ENCODE measurements at places on chromosomes 16 and 17. TPM values are rescaled to one million over a fixed set of nuclear protein-coding genes. Genes with fewer than 3 reads are reported as not detected.

DNA sequence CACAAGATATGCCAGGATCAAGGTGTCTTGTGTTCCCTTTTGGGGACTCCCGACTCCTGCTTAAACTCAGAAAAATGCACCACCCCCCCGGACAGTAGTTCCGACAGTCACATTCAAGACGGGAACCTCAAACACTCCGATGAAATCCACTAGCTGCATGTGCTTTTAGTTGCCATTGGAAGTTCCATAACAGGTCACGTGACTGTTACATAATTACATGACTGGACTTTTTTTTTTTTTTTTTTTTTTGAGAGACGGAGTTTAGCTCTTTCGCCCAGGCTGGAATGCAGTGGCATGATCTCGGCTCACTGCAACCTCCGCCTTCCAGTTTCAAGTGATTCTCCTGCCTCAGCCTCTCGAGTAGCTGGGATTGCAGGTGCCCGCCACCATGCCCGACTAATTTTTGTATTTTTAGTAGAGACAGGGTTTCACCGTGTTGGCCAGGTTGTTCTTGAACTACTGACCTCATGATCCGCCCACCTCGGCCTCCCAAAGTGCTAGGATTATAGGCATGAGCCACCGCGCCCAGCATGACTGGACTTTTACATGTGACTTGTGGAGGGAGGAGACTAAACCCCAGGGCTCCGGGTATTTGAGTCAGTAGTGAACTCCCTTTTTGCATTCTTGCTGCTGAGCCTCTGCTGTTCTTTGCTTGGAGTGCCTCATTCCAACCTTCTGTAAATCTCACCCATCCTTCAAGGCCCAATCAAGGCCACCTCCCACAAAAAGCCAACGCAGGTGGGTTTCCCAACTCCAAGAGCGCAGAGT, 1.6 kb downstream of the SIRT7 start:
- no peaks in the 10 kb centered on the region for H3K27me3 ChIP-seq
- H3K36me3 ChIP-seq: peaks cover 70% of the 10 kb centered on the region
- H3K27ac ChIP-seq: peak overlapping the region; percentile 12

Gene STXBP4
- 65.3 TPM for total RNA-seq

Gene CETP
- 2.9 TPM for total RNA-seq

Gene PRR35
- total RNA-seq: not detected

DNA sequence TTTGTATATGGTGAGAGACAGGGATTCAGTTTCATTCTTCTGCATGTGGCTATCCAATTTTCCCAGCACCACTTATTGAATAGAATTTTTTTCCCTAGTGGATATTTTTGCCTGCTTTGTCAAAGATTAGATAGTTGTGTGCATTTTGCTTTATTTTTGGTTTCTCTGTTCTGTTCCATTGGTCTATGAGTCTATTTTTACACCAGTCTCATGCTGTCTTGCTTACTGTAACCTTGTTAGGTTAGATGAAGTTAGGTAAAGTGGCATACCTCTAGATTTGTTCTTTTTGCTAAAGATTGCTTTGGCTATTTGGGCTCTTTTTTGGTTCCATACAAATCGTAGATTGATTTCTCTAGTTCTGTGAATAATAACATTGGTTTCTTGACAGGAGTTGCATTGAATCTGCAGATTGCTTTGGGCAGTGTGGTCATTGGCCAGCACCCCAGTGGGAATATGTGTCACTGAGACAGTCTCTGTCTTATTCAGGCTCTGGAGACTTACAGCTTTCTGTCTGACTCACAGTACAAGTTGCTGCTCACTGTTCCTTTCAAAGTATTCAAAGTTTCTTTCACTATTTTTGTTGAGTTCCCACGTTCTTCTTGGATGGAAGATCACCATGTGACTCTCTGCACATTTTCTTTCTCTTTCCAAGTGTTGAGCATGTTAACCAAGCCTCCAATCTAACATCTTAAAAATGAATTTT, 709.1 kb downstream of the CDH11 start:
- DNase-seq: no peak
- no peaks in the 10 kb centered on the region for H3K4me1 ChIP-seq
- no peaks in the 10 kb centered on the region for H3K27me3 ChIP-seq
- H3K36me3 ChIP-seq: no peaks in the 10 kb centered on the region
- H3K4me3 ChIP-seq: no peak overlapping the region

DNA sequence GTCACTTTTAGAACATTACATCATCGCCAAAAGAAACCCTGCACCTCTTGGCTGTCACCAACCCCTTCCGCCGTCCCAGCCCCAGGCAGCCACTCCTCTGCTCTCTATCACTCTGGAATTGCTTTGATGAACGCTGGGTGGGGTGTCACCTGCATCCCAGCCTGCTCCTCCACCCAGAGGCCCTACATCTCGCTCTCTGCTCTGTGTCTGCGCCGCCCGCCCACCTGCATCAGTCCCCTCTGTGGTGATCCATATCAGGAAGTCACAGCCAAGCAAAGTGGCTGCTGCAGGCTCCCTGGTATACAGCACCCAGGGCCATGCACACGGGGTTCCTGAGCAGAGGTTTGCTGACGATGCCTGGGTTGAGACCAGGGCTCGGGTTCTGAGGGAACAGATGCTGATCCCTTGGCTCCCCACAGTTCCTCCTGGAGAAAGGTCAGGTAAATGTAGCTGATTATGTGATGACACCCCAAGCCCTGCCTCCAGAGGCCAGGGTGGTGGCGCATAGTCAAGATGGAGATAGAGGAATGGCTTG, 30.8 kb downstream of the MPRIP start:
- H3K4me3 ChIP-seq: no peak overlapping the region
- peak overlapping the region; percentile 10 for H3K27ac ChIP-seq
- peaks cover 74% of the 10 kb centered on the region for H3K4me1 ChIP-seq
- H3K36me3 ChIP-seq: peaks cover 42% of the 10 kb centered on the region

DNA sequence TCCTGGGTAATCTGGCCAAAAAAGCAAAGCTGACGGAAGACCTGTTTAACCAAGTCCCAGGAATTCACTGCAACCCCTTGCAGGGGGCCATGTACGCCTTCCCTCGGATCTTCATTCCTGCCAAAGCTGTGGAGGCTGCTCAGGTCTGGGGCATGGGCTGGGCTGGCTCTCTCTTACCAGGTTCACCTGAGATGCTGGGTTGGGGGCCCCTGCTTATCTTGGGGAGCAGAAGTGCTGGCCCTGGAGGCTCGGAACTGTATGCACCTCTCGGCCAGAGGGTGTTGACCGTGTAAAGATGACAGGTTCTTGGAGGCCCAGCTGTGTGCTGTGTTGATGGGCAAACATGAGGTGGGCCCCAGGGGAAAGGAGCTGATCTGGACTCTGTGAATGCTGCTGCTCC, 40.2 kb downstream of the GPT2 start:
- H3K36me3 ChIP-seq: peaks cover 76% of the 10 kb centered on the region
- H3K4me3 ChIP-seq: no peak overlapping the region
- H3K27me3 ChIP-seq: no peaks in the 10 kb centered on the region
- DNase-seq: no peak
- no peak overlapping the region for H3K27ac ChIP-seq
- H3K4me1 ChIP-seq: peaks cover 37% of the 10 kb centered on the region

- H3K4me1 ChIP-seq: no peaks in the 10 kb centered on the region
- H3K36me3 ChIP-seq: peaks cover 98% of the 10 kb centered on the region
- no peak overlapping the region for H3K27ac ChIP-seq
- no peak overlapping the region for H3K4me3 ChIP-seq
- H3K27me3 ChIP-seq: no peaks in the 10 kb centered on the region
Measured at GRCh38 chr17:78806451-78806850, 24.4 kb upstream of the CYTH1 start.

DNA sequence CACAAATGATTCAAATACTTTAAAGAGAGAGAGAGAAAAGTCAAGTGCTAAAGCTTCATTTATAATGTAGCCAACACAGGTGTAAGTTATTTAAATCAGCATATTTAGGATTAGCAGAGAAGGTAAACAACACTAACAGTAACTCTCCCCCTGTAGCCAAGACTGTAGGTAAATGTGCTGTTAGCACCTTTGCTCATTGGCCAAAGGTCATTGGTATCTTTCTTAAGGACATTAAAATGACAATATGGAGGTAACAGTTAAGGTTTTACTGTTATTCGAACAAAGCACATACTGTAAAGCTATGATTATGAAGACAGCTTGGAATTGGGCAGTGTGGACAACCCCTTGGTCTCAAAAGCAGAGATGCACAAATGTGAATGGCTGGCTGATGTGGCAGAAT, 28.7 kb downstream of the LITAFD start:
- no peak overlapping the region for H3K27ac ChIP-seq
- DNase-seq: no peak
- H3K36me3 ChIP-seq: peaks cover 100% of the 10 kb centered on the region
- no peak overlapping the region for H3K4me3 ChIP-seq

DNA sequence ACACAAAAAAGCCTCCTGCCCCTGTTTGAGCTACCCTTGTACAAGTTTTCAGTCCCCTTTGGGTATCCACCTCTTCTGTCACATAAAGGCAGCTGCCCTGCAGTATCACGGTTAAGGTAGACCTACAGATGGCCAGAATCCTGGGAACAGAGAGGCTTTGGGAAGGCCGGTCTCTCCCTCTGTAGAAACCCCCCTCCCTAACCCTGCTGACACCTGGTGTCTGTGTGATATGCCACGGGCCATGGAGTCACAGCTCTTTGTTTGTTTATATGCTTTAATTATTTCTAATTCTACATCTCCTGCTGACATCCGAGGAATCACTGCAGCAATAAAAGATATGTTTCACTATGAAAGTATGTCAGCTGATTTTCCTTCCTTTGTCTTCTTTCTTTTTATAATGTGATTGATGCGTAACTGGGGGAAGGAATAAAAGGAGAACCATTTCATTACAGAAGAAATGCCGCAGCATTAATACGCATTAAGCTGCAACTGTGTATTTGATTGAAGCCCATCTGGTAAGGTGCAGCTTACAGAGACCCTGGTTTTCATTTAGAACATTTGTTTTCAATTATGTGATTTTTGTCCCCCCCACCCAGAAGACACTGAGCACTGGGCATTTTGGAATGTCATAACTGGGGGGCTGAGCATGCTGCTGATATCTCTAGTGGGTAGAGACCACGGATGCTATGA, 142.1 kb downstream of the SLC39A11 start:
- H3K36me3 ChIP-seq: peaks cover 15% of the 10 kb centered on the region
- no peak for DNase-seq
- H3K4me3 ChIP-seq: no peak overlapping the region

Gene HSD17B1
- total RNA-seq: 1.8 TPM

DNA sequence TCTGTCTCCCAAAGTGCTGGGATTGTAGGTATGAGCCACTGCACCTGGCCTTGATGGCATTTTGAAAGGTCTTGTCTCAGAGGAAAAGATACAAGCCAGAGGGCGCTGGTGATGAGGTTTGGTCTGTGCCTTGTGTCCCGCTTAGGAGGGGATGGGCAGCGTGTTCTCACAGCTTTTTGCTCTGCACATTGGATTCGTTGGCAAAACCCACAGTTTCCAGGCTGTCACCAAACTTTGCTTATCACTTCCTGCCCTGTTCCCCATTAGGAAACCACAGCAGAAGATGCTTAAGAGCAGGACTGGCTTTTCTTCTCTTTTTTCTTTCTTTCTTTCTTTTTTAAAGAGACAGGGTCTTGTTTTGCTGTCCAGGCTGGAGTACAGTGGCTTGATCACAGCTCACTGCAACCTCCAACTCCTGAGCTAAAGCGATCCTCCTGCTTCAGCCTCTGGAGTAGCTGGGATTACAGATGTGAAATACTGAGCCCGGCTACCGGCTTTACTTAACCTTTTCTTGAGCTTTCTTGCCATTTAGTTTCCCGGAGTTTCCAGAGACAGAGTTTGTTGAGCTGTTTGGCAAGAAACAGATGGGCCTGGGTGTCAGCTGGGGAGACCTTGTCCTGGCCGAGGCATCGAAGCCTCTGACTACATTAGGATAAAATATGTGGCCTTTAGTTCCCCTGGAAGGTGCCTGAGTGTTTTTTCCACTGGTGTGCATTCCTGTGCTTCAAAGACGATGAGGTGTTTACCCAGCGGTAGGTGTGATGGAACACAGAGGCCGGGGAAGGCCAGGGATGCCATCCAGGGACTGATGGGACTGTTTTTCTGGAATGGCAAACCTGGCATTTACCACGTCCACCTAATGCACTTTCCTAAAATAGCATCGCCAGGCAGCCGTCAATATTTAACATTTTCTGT, 112.9 kb downstream of the ABCC1 start:
- no peaks in the 10 kb centered on the region for H3K27me3 ChIP-seq
- peaks cover 89% of the 10 kb centered on the region for H3K36me3 ChIP-seq
- no peaks in the 10 kb centered on the region for H3K4me1 ChIP-seq
- peak overlapping the region; percentile 59 for H3K27ac ChIP-seq

Gene RAB11FIP4
- total RNA-seq: 121 TPM

DNA sequence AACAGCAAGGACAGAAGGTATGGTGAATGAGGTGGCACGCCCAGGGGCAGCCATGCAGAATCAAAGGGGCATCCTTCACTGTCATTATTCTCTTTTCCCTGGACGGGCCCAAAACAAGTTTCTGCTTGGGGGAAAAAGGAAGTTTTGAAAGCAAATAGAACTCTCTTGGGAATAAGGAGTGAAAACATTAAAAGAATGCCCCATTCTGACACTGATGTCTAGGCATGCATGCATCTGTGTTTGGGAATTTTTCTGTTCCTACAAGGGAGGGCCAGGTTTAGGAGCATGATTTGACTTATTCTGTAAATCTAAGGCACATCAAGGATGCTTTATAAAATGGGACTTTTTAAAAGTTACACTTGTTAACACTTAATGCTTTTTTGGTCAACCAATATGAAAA, 34.3 kb upstream of the SLC12A3 start:
- no peak overlapping the region for H3K27ac ChIP-seq
- H3K4me1 ChIP-seq: no peaks in the 10 kb centered on the region
- no peak for DNase-seq
- H3K4me3 ChIP-seq: no peak overlapping the region

DNA sequence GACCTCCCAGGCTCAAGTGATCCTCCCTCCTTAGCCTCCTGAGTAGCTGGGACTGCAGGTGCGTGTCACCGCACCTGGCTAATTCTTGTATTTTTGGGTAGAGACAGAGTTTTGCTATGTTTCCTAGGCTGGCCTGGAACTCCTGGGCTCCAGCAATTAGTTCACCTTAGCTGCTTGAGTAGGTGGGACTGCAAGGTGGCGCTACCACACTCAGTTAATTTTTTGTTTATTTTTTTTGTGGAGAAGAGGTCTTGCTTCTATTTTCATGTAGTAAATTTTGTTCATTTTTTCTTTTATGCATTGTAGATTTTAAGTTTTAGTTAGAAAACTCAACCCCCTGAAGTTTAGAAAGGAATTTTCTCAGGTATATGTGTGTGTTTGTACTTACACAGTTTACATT, 21.7 kb downstream of the RNF135 start:
- no peak overlapping the region for H3K4me3 ChIP-seq
- no peaks in the 10 kb centered on the region for H3K27me3 ChIP-seq
- DNase-seq: no peak

Gene CDR2L
- total RNA-seq: 45.5 TPM

GRCh38 chr17:40550608-40551007, 14.7 kb downstream of the CCR7 start:
- no peaks in the 10 kb centered on the region for H3K27me3 ChIP-seq
- H3K27ac ChIP-seq: peak overlapping the region; percentile 92
- H3K4me1 ChIP-seq: peaks cover 64% of the 10 kb centered on the region
- H3K4me3 ChIP-seq: no peak overlapping the region

Gene SLC5A10
- not detected for total RNA-seq
